ENCODE measurements at places on chromosomes 3 and 15. TPM values are rescaled to one million over a fixed set of nuclear protein-coding genes. Genes with fewer than 3 reads are reported as not detected.

INKA1 gene
- total RNA-seq, result 2.3 TPM

GRCh38 chr3:61464518-61465140 is 96.7 kb upstream of the PTPRG start:
- H3K36me3 ChIP-seq, result no peaks in the 10 kb centered on the region
- H3K27ac ChIP-seq, result no peak overlapping the region
- DNase-seq, result no peak

- no peaks in the 10 kb centered on the region for H3K36me3 ChIP-seq
- DNase-seq, result no peak
- no peaks in the 10 kb centered on the region for H3K27me3 ChIP-seq
- no peak overlapping the region for H3K27ac ChIP-seq
- H3K4me1 ChIP-seq, result no peaks in the 10 kb centered on the region
These were observed 242.9 kb downstream of the FHIT start for GRCh38 chr3:61008153-61008997.

GOLGA6D gene
- not detected for total RNA-seq

CADPS gene
- total RNA-seq, result not detected

- DNase-seq, result no peak
- H3K27me3 ChIP-seq, result no peaks in the 10 kb centered on the region
- H3K27ac ChIP-seq, result no peak overlapping the region
- H3K36me3 ChIP-seq, result no peaks in the 10 kb centered on the region
These were observed 651.9 kb downstream of the RBMS3 start for GRCh38 chr3:29932696-29933325.

ATR gene
- total RNA-seq, result 28.0 TPM

DNA sequence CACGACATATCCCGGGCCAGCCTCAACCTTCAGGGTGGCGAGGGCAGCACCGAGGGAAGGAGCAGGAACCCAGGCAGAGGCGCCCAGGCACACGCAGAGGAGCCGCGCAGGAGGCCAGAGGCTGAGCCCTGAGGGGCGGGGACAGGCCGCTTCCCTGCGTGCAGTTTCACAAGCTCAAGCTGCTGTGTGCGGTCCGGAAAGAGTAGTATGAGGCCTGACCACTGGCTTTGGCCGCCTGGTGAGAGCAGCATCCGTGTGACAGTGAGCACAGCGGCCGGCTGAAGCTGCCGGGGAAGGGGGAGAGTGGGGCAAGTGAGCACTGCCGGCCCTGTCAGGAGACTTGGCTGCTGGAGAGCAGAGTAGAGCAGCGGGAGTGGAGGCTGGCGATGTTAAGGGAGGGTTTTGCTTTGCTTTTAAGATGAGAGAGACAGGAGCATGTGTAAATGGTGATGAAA is 8.7 kb downstream of the ZDHHC19 start:
- no peaks in the 10 kb centered on the region for H3K36me3 ChIP-seq
- H3K27ac ChIP-seq, result no peak overlapping the region
- H3K4me1 ChIP-seq, result peaks cover 3% of the 10 kb centered on the region
- peaks cover 12% of the 10 kb centered on the region for H3K27me3 ChIP-seq

TMEM44 gene
- 9.7 TPM for total RNA-seq

SLC22A13 gene
- under 0.01 TPM for total RNA-seq

LRTM1 gene
- not detected for total RNA-seq

All from IMR-90 (cell line).